CD4-positive, alpha-beta T cell treated with Interleukin-15 for 4 hours (primary cell): ENCODE measurements at places on chromosomes 12 and 14.
A peak's percentile ranks its signal among the peaks of the same experiment; 100 is the strongest.

- no peak for DNase-seq
These were observed 467.3 kb downstream of the NRXN3 start for GRCh38 chr14:78637489-78637888.

- DNase-seq, result no peak
These were observed 320 bp upstream of the PRPF39 start for GRCh38 chr14:45083617-45083975.

DNA sequence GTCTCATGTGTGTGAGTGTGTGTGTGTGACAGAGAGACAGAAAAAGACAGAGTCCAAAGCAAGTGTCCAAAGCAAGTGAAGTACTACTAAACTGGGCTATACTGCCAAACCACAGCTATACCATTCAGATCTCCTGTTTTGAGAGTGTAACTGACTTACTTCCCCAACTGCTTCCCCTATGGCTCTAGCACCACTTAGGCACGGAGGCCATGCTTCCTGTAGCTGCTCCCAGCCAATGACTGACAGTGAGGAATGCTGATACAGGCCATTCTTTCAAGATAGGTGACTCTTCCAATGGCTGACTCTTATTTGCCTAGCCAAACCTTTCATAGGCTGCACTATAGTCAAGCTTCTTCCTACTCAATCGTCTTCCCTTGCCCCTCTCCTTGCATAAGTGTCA is 393.2 kb downstream of the BCAT1 start:
- no peak for DNase-seq

DNA sequence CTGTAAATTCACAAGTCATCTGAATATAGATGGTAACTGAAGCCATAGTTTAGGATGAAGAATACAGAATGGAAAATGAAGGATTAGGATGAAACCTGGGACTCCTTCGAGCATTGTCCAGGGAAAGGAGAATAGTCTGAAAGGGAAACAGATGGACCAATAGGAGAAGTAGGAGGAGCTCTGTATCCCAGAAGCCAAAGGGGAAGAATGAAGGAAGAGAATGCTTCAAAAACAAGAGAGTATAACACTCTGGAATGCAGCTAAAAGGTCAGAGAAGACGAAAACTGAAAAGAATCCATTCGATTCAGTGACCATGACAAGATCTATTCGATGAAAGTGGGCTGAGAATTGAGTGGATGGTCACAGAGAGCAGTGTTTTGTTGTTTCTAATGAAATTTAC is 1.0 kb downstream of the GMFB start:
- no peak for DNase-seq

DNA sequence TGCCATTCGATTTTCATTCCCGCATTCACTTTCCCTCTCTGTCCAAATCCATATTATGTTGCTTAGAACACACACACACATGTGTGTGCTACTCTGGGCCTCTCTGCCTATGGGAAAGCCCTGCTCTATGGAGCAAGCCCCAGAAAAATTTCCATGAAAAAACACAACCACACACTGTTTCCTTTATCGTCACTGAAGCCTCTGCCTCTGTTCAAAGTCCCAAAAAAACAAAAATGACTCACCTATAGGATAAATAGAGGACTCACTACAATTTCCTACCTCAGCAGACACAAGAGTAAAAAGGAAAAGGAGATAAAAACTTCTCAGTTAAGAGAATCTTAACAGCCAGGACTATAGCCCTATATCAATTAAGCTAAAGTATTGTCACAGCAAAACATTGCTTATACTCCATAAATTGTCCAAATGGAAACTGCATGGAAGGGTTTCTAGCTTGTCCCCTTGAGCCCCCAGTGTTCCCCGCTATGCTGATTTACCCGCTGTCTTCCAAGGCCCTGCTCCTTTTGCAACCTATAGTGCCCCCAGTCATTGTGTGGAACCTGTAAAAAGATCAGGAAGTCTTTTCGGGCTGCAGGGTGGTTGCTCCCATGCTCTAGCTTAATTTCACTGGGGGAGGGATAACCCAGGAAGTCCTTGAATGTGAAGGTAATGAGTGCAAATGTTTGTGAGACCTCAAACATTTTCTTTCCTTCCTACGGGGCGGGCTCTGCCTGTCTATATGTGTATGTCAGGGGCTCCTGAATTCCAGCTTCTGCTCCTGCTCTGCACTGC is 11.1 kb upstream of the PIP4K2C start:
- no peak for DNase-seq

DNA sequence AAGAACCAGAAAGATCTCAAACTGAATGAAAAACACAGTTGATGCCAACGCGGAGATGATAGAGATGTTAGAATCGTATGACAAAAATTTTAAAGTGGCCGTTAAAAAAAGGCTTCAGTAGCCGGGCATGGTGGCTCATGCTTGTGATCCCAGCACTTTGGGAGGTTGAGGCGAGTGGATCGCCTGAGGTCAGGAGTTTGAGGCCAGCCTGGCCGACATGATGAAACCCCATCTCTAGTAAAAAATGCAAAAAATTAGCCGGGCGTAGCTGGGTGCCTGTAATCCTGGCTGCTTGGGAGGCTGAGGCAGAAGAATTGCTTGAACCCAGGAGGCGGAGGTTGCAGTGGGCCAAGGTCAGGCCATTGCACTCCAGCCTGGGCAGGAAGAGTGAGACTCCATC is 5.4 kb upstream of the ACVRL1 start:
- DNase-seq, result no peak

- no peak for DNase-seq
These were observed 565.8 kb upstream of the ATP2B1 start for GRCh38 chr12:90274407-90274806.

- no peak for DNase-seq
These were observed 33.3 kb upstream of the UBC start for GRCh38 chr12:124947561-124948398.

GRCh38 chr14:92819011-92819597 is 25.0 kb downstream of the GOLGA5 start:
- DNase-seq, result no peak

DNA sequence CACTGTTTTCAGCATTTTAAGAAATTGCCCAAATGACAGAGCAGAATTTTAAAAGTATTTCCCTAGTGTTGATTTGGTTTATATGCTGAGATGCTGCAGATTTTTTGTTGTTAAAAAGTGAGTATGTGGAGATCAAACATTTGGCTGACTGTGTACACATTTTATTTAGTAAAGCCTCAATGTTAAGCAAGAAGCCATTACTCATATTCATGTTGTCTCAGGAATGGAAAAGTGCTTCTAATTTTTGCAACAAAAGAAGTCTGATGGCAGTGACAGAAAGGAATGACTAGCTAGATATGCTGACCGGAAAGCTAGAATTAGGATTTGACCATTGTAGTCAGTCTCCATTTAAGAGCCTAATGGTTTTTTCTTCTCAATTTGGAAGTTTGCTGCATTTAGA is 22.5 kb downstream of the SLC38A6 start:
- no peak for DNase-seq

DNA sequence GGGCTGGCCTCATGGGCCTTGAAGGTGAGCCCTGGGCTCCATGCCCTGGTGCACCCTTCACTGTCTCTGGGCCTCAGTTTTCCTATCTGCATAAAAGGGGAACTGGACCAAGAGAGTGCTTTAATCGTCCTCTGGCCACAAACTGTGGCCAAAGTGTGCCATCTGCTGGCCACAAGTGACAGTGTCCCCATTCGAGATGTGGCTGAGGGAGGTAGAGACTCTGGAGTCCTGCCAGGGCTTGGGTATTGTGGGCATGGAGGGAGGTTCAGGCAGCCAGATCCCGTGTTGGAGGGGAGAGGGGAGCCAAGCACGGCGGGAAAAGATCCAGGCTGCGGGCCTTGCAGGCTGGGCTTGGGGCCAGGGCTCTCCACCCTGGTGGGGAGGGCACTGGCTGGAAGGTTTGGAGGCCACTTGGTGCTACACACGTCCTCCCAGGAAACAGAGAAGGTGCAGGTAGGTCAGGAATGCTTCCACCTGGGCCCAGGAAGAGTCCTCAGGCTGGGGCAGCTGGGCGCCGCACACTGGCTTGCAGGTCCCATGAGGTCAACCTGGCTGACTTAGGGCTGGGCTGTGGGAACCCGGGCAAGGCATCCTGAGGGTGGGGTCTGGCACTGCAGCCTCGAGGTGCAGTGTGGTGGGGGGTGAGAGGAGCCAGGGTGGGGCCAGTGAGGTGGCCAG is 7.3 kb upstream of the KIF26A start:
- DNase-seq, result no peak

- DNase-seq, result no peak
These were observed 46.2 kb upstream of the GSC start for GRCh38 chr14:94816113-94816512.

GRCh38 chr14:101721951-101722661 is 39.4 kb upstream of the PPP2R5C start:
- peak; percentile 86 for DNase-seq

DNA sequence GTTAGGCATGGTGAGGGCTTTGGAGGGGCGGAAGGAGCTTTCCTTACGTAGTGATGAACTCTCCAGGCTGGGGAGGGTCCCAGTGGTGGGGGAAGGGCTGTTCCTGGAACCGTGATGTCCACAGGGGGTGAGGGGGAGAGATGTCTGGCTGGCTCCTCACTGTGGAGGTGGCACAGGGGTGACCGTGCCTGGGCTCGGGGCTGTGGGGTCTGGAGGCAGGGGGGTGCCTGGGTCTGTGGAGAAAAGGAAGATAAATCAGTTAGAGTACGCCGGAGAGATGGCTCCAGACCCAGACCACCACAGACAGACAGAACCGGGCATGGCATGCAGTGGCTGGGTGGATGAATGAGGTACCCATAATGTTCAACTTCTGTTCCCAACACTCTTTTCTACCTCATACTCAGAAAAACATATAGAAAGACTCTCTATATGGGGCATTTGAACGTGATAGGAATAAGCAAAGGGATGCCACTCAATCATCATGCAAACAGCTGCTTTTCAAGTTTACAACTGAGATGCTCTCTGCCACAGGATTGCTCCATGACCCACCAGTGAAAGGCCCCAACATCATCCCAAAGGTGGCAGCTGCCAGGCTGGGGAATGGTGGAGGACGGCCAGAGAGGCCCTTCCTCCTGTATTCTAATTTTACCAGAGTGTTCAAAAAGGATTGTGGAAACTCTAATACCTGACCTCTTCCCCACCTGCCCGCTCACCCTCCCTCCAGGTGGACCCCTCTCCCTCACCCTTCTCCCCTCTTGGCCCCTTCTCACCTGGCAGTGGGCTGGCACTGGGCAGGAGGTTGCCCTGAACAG is 5.6 kb downstream of the MYL6 start:
- no peak for DNase-seq

- DNase-seq, result no peak
These were observed 10.3 kb downstream of the GPR68 start for GRCh38 chr14:91233936-91234790.

GRCh38 chr12:5432011-5432400 is at the start of gene NTF3:
Gene NTF3 (plus strand): TSS chr12:5432108. CDS start chr12:5432325, 217 bp downstream.
- no peak for DNase-seq

- no peak for DNase-seq
These were observed 82.8 kb upstream of the NEDD1 start for GRCh38 chr12:96824074-96824837.

DNA sequence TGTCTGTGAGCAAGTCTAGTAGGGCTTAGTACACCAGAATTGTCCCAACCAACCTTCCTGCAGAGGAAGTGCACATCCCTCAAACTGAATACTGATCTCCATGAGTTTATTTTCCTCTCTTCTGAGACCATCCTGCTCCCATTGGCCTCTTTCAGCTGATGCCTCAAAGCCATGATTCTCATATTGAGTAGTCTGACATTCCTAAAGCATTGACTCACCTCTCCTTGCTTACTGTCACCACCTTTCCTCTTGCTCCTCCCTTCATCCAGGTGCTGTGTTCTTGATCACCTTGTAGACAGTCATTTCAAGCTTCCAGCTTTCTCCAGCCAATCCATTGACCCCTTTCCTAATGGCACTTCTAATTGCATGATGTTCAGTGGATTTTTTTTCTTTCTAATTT is 583.7 kb upstream of the USP15 start:
- DNase-seq, result no peak

GRCh38 chr12:97005174-97005573 is 98.1 kb downstream of the NEDD1 start:
- no peak for DNase-seq

GRCh38 chr14:95623195-95623594 is 63.0 kb upstream of the TCL1B start:
- DNase-seq, result no peak

- DNase-seq, result no peak
These were observed 99.7 kb upstream of the C14orf180 start for GRCh38 chr14:104479901-104480300.

- DNase-seq, result no peak
These were observed 26.7 kb downstream of the NTN4 start for GRCh38 chr12:95763809-95764253.

GRCh38 chr14:59086241-59086882 is 102.1 kb upstream of the DAAM1 start:
- no peak for DNase-seq

- DNase-seq, result no peak
These were observed 24.7 kb downstream of the BTBD6 start for GRCh38 chr14:105273062-105273461.

DNA sequence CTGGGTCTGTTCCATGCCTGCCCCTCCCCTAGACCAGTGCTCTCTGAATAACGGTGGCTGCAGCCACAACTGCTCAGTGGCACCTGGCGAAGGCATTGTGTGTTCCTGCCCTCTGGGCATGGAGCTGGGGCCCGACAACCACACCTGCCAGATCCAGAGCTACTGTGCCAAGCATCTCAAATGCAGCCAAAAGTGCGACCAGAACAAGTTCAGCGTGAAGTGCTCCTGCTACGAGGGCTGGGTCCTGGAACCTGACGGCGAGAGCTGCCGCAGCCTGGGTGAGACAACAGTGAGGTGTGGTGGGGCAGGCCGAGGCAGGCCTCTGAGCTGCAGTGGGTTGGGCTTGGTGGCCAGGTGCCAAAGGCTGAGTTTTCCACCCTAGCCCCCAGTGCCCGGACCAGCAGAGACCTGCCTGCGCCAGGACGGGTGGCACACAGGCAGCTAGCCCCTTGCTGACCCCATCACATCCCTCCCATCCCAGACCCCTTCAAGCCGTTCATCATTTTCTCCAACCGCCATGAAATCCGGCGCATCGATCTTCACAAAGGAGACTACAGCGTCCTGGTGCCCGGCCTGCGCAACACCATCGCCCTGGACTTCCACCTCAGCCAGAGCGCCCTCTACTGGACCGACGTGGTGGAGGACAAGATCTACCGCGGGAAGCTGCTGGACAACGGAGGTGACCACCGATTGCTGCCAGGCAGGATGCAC is 28.2 kb upstream of the LRP1-AS start:
- DNase-seq, result peak; percentile 24

DNA sequence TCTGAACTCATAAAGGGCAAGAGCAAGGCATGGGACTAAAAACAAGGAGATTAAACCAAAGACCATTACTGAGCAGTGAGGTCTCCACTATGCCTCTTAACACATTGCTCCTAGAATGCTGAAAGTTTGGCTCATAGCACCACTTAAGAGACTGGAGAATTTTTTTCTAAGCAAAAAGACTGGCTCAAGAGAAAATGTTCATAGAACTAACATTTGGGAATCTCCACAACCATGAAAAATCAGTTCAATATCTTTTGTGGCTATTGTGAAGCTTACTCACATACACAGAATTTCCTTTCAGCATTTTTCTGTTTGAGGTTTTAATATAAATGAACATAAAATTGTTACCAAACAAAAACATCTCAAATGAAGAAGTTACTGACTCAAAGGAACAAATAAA is 255.8 kb downstream of the CCDC91 start:
- no peak for DNase-seq
